Naive thymus-derived CD4-positive, alpha-beta T cell (primary cell): ENCODE measurements at places on chromosomes 3 and 15. TPM values are rescaled to one million over a fixed set of nuclear protein-coding genes. Genes with fewer than 3 reads are reported as not detected.

DNA sequence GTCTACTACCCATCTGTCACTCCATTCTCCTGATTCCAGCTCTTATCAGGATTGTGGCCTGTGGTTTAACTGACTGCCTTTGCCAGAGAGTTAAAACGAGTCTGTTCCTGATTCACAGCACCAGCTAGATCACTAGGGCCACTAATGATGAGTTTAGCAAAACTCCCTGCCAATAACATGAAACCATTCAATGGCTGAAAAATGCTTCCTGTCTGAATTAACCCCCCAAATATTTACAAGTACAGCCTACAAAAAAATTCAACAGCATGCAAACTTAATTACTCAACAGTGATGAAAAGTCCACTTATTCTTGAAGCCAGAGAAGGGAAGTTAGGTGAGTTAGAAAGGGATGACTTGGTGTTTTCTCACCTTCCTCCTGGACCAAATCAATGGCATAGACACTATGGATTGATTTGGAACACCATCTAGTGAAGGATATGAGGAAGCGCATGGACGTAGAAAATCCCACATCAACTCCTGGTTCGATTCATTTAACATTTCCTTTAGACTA is 141.4 kb downstream of the TGFBR2 start:
- no peak for DNase-seq

- peak; percentile 41 for DNase-seq
These were observed 27.1 kb downstream of the CGGBP1 start for GRCh38 chr3:88031642-88032077.

DNA sequence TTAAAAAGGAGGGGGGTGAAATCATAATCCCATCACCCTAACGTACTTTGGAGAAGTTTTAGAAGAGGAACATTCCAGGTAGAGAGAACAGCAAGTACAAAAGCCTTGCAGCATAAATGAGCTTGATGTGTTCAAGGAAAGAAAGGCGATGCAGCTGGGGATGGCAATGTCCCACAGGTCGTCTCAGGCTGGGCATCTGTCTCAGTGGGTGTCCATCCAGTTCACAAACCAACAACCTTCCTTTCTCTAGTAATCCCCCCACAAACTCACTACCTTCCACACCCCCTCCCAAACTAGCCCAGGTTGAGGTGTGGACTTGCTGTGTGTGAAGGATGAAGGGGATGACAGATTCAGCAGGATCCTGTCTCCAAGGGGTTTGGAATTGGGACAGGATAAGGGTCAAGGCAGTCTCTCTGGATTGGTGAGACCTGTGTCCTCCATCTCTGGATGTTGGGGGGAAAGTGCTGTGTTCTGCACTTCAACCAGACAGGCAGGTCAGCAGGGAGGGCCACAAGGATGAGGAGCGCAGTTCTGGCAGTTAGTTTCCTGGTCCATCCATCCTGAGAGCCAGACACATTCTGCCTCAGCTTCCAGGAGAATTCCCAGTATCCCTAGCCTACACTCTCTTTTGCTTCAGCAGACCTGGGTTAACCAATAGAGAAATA is 1.7 kb upstream of the ESYT3 start:
- DNase-seq, result no peak

Gene GAP43
- not detected for total RNA-seq

Gene BFSP2
- total RNA-seq, result not detected
